ENCODE measurements at places on chromosomes 11 and 22.

GRCh38 chr11:33967451-33967850 is 75.6 kb upstream of the LMO2 start:
- no peak for DNase-seq

DNA sequence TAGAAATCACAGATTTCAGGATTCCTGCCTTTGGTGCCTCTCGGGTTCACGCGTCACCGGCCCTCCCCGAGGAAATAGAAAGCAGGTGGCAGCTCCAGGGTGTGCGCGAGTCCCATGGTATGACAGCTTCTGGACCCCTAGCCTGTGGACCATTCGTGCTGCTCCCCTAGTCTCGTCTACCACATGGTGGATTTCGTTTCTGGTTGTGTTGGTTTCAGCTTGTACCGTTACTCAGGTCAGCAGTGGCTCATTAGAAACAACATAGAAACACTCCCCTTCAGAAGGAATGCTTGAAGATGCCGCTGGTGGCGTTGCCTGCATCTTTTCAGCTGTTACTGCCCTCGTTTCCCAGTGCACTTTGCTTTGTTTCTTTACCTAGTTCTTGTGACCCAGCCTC is 700 bp downstream of the TTC17 start:
- peak; percentile 53 for DNase-seq

GRCh38 chr11:7651700-7652099 is 21.6 kb downstream of the CYB5R2 start:
- DNase-seq: no peak

DNA sequence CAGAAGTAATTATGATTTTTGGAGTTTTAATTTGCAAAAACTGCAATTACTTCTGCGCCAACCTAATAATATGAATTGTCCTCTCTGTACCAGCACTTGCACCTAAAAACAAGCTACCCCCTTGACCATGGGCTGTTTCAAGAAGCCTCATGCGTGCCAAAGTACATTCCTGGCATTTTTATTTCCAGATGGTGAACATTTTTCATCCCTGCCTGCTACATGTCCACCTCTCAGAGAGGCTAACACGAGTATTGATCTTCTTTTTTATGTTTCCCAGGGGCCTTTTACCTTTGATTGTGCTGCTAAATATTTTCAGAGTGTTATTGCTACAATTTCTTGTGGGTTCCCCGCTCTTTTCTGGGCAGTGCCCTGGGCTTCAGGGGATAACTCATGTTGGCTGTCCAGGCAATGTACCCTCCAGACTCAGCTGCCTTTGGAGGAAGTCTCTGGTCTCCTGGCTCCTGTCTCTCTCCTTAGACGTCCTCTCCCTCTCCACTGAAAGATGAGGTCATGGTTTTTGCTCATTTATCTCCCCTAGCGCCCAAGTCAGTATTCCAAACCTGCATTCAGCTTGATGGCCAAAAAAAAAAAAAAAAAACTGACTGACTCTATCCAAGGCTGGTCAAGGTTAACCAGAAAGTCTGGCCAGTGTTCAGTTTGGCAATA is 86.2 kb upstream of the ASPHD2 start:
- DNase-seq: no peak

DNA sequence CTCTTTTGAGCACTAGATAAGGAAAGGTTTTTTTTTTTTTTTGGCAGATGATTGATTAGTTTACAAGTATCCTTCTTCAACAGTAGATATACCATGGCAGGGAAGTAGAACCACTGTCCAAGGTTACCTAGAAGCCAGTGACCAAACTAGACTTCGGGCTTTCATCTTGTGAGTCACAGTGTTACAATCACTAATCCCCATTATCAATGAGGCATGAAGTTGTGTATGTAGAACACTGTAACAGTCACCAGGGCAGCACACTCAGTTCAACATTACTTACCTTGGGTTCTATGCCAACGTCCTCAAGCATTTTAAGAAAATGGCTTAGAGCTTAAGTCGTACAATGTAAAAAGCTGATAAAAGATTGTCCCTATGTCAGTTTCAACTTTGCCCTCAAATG is 430.9 kb downstream of the ETS1 start:
- DNase-seq: no peak

GRCh38 chr11:64019106-64020037 is 16.4 kb upstream of the FLRT1 start:
- DNase-seq: no peak

DNA sequence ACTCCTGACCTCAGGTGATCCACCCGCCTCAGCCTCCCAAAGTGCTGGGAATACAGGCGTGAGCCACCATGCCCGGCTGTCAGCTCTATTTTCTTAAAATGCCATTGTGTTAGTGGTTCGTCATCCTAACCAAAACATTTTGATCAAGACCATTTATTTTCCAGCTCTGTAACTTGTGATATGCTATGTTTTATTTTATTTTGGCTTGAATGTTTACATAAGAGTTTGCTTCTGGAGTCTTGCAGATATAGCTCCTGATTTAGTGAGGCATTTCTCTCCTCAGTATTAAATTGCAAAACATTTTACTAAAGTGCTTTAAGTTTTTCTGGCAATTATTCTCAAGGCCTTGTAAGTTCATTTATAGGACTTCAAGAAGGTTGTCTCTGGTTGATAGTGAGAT is 4.4 kb downstream of the EP300 start:
- no peak for DNase-seq

DNA sequence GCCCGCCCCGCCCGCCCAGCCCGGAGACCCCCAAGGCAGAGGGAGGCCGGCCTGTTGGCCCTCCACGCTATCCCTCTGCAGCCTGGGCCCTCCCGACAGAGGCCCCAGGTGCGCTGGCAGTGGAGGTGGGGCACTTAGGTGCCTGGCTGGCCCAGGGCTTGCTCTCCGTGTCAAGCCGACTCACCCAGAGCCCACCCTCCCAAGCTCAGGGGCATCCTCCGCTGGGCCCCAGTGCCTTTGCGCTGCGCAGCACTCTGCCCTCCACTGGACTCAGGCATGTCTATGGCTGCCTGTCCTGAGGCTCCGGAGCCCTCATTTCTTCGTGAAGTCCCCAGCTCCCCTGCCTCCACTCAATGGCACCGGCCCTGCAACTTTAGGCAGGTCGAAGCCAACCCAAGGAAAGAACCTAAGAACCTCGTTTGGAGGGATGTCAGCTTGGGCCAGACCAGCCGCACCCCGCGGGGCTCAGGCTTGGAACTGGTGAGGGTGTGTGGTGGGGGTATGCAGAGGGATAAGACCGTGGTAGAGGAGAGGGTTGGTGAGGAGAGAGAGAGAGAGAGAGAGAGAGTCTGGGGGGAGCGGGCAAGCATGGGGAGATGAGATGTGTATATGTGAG is 6.1 kb downstream of the SMIM45 start:
- no peak for DNase-seq
